Putamen (tissue), 1 donor: ENCODE measurements at places on chromosomes 5 and 9.

- DNase-seq, result no peak
Measured at GRCh38 chr9:37379835-37380234, 42.7 kb upstream of the GRHPR start.

DNA sequence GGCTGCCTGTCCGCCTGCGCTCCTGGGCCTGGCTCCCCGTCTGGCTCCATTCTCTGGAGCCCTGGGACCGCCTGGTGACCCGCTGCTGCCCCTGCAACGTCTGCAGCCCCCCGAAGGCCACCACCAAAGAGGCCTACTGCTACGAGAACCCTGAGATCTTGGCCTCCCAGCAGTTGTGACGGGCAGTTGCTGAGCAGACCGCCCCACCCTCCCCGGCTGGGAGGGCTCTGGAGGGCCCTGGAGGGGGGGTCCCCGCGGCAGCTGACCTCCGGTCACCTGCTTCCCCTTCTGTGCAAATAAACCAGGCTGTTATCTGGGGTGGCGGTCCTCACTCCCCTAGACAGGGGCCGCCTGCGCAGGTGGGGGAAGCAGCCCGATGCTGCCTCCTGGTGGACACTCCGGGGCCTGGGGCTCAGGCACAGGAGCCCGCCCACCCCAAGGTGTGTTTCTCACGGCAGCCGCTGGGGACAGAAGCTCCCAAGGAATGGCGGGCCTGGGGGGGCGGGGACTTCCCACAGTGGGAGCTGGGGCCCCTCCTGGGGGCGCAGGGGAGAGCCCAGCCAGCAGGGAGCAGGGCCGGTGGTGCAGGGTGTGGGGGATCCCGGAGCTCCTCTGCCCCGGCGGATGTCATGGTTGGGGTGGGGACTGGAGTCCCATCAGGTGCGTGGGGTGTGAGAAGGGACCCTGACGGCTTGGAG, 4.7 kb upstream of the TUBB4B start:
- peak; percentile 60 for DNase-seq

GRCh38 chr5:94316916-94317838, 301.2 kb downstream of the KIAA0825 start:
- no peak for DNase-seq

DNA sequence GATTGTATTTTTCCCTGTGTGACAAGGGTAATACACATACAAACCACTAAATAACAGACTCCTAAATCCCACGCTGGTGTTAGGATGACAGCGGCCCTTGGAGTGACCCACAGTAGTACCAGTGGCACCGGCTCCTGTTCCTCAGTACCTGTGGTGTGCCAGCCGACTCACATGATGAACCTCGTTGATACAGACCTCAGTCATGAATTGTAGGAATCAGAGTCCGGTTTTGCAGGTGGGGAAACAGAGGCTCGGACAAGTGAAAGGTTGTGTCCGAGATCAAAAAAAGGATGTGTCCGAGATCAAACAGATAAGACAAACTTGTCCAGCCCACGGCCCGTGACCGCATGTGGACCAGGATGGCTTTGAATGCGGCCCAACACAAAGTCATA, 78.0 kb downstream of the AMBP start:
- DNase-seq, result no peak
